ENCODE measurements at places on chromosomes 3 and 15.

DNA sequence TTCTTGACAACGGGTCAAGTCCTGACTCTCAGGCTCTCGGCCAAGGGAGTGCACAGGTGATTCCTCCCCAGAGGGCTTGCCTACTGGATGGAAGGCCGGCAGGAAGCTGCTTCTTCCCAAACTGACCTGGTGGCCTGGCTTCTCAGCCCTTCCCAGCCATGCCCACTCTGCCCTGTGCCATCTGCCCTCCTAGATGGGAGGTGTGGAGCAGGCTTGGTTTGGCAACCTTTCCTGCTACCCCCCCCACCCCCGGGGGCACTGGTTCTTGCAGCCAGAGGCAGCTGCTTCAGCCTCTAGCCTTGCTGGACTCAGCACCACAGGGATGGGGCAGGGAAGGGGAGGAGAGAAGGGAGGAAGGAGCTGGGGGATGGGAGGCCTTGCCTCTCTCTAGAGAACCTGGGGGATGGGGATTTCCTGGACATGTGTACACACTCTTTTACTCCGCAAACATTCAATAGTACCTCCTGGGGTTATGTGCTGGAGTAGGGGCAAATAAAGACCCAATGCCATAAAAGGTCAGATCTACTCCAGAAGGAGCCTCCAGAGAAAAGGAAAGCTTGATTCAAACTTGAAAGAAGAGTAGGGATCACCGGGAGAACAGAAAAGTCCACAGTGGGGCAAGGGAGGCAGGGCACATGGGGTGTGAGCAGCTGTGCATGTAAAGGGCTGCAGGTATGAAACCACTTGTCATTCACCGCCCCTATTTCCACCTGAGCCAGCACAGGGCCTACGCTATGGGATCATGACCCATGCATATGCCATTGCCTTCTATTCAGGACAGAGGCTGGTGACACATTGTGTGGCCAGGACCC is 4.2 kb upstream of the DAPK2 start:
- peak; percentile 11 for DNase-seq

GRCh38 chr3:135050536-135050935 is 255.5 kb downstream of the EPHB1 start:
- no peak for DNase-seq

- no peak for DNase-seq
Measured at GRCh38 chr3:78734048-78734637, 1033.7 kb downstream of the ROBO1 start.

GRCh38 chr15:85750319-85751290 is 44.1 kb downstream of the KLHL25 start:
- DNase-seq: no peak

GRCh38 chr3:188951734-188952133 is 220.0 kb upstream of the TPRG1 start:
- DNase-seq: no peak

- DNase-seq: no peak
Measured at GRCh38 chr3:177145954-177146353, 51.3 kb downstream of the TBL1XR1 start.

DNA sequence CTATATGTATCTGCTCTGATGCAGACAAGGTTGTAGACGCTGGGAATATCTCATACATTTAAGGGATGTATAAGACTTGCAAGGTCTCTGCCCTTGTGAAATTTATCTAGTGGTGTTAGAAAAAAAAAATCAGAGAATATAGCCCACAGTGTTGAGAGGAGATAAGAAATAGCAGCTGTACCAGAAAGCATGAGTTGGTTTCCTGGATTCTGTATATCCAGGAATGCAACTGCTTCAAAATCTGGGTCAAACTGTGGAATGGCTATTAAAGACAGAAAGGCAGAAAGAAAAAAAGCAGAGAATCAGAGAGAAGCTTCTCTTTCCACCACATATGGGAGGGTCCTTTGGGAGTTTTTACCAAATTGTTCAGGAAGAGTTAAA is 1.5 kb upstream of the TMEM212 start:
- no peak for DNase-seq

DNA sequence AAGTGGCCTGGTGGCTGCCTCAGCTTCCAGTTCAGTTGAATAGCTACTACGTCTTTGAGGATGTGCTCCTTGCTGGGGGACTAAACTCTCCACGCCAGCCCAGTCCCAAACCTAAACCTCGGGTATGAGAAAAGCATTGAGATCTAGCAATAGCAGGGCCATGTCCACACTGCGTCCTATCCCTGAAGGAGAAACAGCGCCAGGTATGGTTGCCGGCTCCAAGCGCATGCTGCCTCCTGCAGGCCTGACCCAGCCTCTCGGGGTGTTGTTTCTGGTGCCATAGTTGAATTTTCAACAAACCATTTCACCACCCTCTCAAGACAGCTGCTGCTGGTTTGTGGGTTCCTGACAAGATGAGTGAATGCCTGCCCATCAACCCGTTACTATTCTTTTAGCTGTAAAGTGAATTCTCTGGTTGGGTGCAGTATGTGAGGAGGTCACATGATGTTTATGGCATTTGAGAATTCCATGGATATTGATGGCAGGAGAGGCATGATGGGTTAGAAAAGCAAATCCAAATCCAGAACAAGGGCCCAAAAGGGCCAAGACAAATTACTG is 13.0 kb upstream of the SLC28A1 start:
- DNase-seq: no peak

- no peak for DNase-seq
Measured at GRCh38 chr3:125602752-125603649, 7.7 kb upstream of the OSBPL11 start.

- DNase-seq: peak; percentile 78
Measured at GRCh38 chr15:55108858-55109518, 87.8 kb downstream of the RSL24D1 start.

DNA sequence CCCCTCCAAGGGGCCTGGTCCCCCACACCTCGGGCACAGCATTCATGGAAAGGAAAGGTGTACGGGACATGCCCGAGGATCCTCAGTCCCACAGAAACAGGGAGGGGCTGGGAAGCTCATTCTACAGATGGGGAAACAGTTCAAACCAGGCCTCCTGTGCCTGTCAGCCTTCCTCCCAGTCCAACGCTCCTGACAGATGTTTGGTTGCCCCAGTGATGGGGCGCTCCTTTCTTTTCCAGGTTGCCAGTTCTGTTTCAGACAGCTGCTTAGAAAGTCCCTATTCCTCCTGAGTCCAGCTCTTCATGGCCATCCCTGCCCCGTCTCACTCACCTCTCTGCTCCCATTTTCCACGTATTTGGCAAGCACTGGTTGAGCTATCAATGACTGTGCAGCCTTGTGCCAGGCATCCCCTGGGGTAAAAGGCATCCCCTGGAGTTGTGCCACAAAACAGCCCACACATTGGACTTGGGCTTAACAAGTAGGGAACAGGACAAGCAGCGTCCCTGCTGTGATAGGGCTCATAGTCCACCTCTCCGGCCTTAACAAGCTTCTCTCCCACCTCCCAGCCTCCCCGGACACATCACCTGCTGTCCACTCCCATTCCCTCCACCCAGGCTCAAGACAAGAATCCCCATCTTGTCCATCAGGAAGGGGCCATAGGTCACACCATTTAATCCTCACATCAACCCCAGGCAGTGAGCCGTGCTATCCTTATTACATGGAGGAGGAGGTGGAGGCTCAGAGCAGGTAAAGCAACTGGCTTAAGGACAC is 6.6 kb downstream of the OXTR start:
- DNase-seq: no peak
